ENCODE measurements at places on chromosomes 1 and 21.
A peak's percentile ranks its signal among the peaks of the same experiment; 100 is the strongest.

DNA sequence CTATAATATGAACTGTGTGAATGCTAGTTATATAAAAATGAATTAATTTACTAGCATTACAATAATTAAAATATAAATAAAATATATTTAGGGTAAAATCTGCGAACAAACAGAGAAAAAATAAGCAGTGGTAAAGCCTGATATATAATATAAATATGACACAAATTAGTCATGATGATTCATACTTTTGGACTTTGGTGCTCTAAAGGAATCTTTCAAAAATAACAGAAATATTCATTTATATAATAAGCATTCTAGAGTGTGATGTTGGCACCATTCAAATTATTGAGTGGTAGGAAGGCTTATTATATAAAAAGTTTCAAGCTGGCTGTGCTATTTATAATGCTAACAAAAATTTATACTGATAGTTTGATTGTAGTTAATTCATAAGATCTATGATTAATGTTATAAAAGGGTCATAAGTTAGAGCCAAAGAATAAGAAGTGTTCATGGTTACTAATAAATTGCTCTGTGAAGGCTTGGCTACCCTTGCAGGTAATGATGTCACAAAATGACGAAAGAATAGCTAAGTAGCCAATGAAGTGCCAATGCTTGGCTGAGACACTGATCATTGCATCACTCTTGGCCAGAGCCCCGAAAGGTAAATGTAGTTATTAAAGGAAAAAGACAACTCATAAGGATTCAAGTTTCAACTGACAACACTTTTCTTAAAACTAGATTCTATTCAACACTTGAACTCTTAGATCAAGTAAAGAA is 108.7 kb downstream of the USH2A start:
- DNase-seq = no peak

DNA sequence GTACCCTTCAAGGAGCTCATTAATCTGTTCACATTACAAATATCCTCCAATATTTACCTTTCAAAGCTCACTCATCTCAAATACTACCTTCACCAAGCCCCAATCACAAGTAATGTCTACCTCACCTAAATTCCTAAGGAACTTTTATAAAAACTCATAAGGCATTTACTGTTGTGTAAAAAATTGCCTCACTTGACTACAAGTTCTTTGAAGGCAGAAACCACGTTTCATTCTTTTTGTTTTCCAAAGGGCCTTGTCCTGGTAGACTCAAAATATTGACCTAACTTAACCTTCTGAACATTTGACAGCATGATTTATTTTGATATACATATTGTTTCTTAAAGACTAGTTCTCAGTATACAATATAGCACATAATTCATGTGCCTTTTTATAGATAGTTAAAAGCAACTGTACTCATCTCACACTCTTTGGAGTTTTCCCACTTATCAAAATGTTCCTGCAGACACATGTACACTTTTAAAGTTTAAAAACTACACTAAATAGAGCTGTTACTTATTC is 2.5 kb downstream of the USP33 start:
- no peak for DNase-seq

DNA sequence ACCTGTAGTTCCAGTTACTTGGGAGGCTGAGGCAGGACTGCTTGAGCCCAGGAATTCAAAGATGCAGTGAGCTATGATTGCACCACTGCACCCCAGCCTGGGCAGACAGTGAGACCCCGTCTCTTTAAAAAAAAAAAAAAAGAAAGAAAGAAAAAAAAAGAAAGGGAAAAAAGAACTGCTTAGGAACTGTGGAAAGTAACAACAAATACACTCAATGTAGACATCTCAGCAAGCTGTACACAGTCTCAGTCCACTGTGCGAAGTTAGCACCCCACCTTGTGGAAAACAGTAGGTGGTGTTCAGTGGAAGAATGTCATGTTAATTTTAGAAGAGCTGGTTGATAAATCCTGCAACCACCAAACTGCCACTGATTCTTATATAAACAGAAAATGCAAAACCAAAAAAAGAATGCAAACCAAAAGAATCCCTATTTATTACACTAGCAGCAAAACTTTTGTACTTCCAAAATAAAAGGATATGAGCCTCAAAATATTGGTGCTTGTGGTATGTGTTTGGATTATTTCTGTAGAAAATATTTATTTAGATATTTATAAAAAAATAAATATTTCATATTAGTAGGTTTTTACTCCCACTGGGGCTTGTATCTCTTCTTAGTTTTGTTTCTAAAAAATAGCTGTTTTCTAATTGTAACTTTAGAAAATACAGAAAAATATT is 31.1 kb downstream of the ALG14 start:
- DNase-seq = no peak

GRCh38 chr1:1946540-1946939 is 27.5 kb upstream of the TMEM52 start:
- no peak for DNase-seq

- no peak for DNase-seq
Measured at GRCh38 chr21:14876524-14876840, 188.3 kb downstream of the NRIP1 start.

GRCh38 chr1:169426174-169426705 is 1.0 kb downstream of the CCDC181 start:
- no peak for DNase-seq

- DNase-seq = no peak
Measured at GRCh38 chr1:43843684-43844083, 89.9 kb upstream of the ARTN start.

- DNase-seq = no peak
Measured at GRCh38 chr1:49229555-49229954, 452.9 kb upstream of the BEND5 start.

GRCh38 chr1:157540852-157541251 is 11.5 kb downstream of the FCRL5 start:
- no peak for DNase-seq

DNA sequence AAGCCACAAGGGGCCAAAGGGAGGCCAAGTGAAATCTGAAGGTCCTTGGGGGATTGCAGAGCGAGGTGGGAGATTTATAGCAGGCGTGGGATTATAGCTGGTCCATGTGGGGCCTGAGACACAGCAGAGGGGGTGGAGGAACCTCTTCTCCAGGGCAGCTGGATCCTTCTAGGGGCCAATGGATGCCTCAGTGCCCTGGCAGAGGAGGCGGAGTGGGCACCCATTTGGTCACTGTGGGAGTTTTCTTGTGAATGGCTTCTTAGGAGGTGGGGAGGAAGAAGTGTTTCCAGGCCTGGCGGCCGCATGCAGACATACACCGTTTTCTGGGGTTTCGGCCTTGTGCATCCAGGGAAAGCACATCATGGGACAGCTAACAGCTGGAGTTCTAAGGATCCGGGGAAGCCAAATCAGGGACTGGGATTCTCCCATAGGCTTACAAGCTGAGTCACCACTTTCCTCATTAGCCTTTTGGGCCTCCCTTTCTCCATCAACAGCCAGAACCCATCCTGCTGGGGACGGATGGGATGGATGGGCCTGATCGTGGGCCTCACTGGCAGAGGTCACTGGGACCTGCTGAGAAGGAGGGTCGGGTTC is 76.5 kb downstream of the RHOU start:
- no peak for DNase-seq

GRCh38 chr1:225441314-225442122 is 13.7 kb upstream of the LBR start:
- DNase-seq = no peak

- peak; percentile 81 for DNase-seq
Measured at GRCh38 chr21:15064576-15065391, at the start of gene NRIP1. Gene NRIP1, minus strand, starts transcription at chr21:15065000. Its CDS starts 96,808 bp downstream, at chr21:14968192.

DNA sequence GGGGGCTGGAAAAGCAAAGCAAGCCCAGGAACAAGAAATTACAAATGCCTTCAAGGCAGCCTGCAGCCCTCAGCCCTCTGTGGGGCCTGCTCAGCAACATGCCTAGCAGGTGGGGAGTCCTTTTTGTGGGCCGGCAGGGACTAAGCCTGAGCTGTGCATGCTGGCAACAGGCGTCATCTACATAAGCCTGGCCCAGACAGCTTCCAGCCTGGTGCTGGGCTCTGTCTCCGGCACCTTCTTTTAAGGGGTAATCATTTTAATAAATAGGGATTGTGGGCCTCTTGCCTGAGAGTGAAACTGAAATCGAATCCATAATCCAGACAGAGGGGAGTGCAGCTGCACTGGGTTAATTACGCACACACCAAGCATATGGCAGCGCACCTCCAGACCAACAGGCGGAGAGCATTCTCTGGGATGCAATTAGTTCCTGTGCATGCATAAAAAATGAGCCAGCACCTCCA is 96.6 kb downstream of the DDX20 start:
- DNase-seq = no peak

DNA sequence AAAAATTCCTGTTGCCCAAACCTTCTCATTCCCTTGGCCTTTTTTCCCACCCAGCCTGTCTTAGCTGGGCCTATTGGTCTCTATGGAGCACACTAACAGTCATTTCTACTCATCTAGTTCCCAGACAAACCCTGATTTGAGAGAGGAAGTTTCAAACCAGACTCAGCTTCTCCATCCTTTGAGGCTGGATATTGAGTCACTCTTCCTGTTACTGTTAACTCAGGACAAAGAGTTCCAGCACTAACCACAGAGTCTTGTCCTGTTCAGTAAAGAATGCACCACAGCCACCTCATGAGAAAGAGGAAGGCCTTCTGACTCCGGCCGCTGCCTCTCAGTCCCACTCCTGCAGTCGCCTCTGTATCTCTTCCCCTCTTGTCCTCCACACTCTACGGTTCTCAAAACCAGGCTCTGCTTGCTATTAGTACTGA is 137.8 kb downstream of the PTPRC start:
- no peak for DNase-seq

- DNase-seq = no peak
Measured at GRCh38 chr1:179958359-179958758, 3.7 kb downstream of the CEP350 start.

DNA sequence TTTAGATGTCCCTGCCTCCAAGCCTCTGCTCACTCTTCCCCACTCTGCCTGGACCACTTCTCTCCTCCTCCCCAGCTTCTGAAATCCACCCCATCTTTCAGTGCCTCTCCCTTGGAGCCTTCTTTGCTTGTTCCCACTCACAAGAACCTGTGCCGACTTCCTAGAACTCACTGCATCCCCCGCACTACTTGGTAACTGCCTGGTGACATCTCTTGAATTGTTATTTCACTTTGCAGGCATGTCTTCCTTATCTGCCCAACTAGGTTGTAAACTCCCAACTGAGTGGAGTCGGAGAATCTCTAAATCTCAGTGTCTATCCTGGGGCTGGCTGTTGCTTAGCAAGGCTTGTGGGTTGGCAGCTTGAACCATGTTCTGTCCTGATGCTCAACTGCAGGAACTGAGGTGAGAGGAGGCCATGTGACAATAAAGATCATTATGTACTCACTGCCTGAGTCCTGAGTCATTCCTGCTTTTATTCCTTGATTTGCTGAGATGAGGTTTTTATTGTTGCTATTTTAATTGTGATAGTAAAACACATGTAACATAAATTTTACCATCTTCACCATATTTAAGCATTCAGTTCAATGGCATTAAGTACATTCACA is 3.9 kb downstream of the KPRP start:
- no peak for DNase-seq

- no peak for DNase-seq
Measured at GRCh38 chr1:76568573-76569238, 298.6 kb upstream of the ST6GALNAC5 start.

DNA sequence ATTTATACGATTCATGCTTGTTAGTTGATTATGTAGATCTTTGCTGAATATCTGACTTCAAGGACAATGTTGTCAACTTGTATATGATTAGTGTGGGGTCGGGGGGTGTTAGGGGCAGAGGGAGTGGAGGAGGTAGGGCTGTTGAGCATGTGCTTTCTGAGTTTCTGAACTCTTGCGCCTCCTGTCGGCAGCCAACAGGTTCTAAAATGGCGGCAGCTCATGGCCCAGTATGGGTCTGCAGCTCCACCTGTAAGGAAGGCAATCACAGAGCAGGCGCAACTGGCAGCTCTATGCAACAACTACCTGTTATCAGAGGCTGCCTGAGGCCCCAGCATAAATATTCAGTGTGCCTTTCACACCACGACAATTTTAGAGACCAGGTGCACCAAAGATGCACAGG is 205.8 kb upstream of the PLXNA2 start:
- DNase-seq = no peak

GRCh38 chr1:185315445-185316071 is 1.5 kb downstream of the IVNS1ABP start:
- DNase-seq = no peak

DNA sequence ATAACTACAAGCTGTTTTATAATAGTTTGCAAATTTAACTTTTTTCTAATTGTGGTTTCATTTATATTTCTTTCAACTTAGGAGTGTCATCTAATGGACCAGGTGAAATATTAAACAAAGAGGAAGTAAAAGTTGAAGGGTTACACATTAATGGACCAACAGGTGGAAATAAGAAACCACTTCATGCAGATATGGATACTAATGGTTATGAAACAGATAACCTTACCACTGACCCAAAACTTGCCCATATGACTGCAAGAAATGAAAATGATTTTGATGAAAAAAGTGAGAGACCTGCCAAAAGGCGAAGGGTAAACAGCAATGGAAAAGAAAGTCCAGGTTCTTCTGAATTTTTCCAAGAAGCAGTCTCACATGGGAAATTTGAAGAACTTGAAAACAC is 59.7 kb downstream of the MIER1 start:
- no peak for DNase-seq

- no peak for DNase-seq
Measured at GRCh38 chr1:178382372-178382771, 114.4 kb downstream of the CLEC20A start.

GRCh38 chr1:101311146-101311920 is 74.5 kb downstream of the S1PR1 start:
- no peak for DNase-seq

DNA sequence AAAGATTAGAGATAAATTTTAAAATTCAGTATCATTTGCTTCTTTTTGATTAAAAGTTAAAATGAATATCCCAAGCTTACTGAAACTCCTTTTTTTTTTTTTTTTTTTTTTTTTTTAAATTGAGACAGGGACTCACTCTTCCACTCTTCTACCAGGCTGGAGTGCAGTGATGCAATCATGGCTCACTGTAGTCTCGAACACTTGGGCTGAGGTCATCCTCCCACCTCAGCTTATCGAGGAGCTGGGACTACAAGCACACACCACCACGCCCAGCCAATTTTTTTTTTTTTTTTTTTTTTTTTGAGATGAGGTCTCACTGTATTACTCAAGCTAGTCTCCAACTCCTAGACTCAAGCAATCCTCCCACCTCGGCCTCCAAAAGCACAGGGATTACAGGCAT is 92.1 kb upstream of the RGS18 start:
- DNase-seq = no peak

DNA sequence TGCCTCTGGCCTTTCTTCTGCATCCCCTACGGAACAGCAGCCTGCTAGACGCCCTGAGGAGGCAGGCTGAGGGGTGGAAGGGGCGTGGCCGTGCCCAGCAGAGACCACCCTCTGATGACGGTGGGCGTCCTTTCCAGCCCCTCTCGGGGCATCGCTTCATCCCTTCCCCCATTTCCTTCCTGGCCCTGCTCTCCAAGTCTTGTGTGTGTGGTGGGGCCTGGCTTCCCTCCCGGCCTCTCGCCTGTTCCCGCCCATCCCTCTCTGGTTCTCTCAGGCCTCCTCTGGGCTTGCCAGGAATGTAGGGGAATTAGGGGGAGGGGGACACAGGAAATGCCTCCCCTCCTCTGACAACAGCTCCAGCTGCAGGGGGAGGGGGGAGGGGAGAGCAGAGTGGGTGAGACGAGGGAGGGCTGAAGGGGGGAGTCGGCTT is 51.1 kb downstream of the SKI start:
- DNase-seq = no peak

GRCh38 chr1:168234846-168235547 is 9.2 kb downstream of the SFT2D2 start:
- DNase-seq = no peak

All from GOT3 (cell line).